ENCODE measurements at places on chromosomes 13 and 19. TPM values are rescaled to one million over a fixed set of nuclear protein-coding genes. Genes with fewer than 3 reads are reported as not detected.

DNA sequence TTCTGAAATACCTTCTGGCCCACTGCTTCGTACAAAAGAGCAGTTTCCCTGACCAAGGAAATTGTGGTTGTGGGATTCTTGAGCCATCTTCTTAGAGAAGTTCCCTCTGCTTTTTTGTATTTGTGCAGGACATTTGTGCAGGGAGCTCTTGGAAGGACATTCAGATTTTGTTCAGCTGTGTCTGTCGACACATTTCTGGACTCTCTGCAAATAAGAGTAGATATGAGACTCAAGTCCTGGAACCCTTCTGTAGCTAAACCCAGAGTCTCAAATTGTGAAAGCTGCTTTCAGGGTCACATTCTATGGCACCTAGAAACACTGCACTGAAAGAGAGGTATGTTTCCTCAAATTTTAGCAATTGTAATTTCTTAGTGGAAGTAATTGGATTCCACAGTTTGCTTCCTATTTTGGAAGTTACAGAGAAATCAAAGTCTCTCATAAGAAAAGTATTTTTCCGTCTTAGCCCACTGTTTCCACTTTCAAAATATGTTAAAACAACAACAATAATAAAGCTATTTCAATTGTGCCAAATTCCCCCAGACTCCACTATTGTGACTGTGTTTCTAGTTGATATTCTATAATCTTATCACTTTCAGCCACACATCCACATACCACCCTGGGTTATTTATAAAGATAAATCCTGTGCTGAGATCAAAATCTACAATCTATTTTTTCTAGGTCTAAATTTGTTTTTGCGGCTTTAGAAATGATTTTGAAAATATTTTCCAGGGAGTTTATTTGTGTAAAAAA is 224.0 kb downstream of the COG6 start:
- no peak for DNase-seq

- no peak for DNase-seq
These were observed 60.7 kb downstream of the DOCK9 start for GRCh38 chr13:98917116-98917515.

DNA sequence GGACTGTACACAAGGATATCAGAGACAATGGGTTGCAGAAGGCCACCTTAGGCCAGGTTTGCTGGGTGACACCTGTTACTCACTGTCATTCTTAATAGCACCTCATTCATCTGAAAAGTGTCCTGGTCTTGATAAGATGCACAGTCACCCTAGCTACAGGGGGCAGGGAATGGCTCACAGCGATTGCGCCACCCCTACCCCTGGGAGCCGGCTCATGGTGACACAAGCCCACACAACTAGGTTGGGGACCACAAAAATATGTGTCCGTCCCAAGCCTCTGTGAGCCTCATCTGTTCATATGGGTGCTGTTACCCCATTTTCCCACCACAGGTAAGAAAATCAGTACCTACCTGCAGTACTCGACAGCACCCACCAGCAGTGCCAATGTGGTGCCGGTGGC is 23.4 kb downstream of the MED26 start:
- no peak for DNase-seq

DNA sequence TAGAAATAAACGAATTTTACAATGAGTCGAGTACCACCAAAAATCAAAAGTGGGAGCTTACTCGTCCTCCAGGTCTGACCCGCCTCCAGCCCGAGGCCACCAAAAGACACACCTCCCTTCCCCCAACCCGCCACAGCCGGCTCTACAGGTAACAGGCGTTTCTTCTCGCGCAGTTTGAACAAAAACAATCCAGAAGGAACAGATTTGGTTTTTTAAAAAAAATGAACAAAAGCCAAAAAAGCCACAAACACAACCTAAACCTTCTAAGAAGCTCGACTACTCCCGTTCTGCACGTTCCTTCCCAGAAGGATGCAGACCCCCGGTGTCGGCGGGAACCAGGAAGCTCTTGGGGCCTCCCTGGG is 671 bp downstream of the ZDHHC20 start:
- DNase-seq = peak; percentile 12

- no peak for DNase-seq
These were observed 9.3 kb downstream of the POU2F2 start for GRCh38 chr19:42122691-42123607.

DNA sequence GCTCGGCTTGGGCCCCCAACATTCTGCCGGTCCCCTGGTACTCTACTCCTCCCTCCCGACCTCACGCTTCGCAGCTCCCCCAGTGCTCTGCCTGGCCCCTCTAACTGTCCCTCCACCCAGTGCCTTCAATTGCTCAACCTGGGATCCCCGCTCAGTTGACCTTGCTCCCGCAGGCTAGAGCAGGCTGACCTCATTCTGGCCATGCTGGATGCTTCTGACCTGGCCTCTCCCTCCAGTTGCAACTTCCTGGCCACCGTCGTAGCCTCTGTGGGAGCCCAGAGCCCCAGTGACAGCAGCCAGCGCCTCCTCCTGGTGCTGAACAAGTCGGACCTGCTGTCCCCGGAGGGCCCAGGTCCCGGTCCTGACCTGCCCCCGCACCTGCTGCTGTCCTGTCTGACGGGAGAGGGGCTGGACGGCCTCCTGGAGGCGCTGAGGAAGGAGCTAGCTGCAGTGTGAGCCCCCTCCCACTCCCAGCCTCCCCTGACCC is 3.6 kb downstream of the GTPBP3 start:
- no peak for DNase-seq

DNA sequence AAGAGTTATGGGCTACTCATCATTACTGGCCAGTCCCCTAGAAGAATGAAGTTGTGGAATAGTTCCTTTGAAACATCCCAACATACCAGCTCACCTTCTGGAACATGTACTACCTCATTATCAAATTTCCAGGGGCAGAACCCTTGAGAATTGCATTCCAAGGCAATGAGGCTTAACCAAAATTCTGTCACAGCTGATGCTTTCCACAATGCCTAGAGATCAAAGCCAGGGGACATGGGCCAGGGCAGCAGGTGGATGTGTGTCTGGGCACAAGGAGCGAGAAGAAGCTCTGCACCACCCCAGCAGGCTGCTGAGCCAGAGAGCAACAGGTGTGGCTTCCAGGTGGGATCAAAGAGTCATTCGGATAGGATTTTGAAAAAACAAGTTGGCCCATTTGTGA is 362.1 kb downstream of the EFNB2 start:
- DNase-seq = no peak

- no peak for DNase-seq
These were observed 115.5 kb downstream of the LACC1 start for GRCh38 chr13:43994999-43995859.

DNA sequence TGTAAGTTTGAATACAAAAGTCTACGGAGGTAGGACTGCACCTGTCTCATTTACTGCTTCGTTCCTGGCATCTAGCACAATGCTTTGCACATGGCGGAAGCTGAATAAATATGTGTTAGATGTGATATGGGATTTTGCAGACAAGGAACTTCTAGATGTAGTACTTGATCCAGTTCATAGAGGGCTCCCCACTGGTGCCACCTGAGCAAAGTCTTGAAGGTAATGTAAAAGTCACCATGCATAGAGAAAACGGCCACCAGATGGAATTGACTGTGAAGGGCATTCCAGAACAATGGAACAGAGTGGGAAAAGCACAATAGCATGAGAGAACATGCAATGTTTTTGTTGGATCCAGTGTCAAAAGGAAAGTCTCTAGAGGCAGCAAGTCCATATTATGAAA is 209.3 kb downstream of the HS6ST3 start:
- no peak for DNase-seq

GRCh38 chr13:77492982-77493381 is 42.5 kb upstream of the SCEL start:
- DNase-seq = no peak

DNA sequence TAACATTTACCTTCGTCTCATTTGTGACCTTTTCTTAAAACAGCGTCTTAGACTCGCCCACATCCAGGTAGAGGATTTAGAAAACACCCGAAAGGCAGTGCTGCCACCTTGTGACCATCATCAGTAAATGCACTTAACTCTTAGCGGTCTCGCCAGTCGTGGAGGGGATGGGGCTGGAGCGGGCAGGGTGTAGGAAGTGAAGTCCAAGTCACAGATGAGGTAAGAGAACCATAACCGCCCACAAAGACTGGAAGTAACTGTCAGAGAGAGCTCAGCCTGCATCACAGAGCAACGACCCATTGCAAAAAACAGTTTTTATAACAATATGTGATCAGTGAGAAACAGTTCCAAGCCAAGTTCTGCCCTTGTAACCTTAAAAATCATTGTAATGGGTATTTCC is 10.7 kb upstream of the CEACAM3 start:
- peak; percentile 49 for DNase-seq

DNA sequence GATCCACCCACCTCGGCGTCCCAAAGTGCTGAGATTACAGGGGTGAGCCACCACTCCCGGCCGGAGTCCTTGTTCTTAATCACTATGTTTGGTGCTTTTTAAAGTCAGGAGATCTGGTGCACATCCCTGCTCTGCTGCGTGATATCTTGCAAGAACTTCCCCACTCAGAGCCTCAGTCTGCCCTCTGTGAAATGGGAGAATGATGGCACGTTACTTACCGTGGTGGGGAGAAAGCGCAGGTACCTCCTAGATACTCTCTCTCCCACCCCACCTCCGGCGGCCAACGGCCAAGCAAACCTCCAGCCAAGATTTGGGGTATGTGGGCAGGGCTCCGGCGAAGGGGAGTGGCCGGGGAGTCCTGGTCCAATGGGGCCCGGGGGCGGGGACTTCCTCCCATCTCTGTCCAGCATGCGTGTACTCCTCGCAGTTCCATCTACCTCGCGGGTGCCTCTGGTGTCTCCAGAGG is at the start of gene RYR1:
RYR1 (plus strand) TSS at position 424 of the 466 bp plus-strand sequence. CDS start 139 bp downstream, outside the sequence.
- peak; percentile 56 for DNase-seq

DNA sequence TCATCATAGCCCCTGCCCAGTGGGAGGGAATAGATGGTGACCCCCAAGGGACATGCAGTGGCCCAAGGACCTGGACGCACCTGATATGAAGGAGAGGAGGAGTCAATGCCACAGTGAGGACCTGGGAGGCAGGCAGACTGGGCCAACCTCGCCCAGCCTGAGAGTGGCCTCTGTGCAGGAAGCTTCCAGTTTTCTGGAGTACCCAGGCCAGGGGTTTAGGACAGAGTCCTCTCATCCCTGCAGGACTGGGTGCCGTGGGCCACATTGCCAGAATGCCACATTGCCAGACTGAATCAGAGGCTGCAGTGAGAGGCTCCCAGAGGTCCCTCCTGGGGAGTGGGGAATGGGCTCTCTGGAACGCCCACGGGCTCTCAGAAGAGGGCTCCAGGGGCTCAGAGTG is 82.9 kb upstream of the VSTM2B start:
- no peak for DNase-seq

- no peak for DNase-seq
These were observed 20.5 kb downstream of the PPP5C start for GRCh38 chr19:46367426-46367825.

GRCh38 chr13:110409581-110409992 is 102.5 kb downstream of the COL4A2 start:
- no peak for DNase-seq

ADGRE3 gene
- not detected for total RNA-seq

SHKBP1 gene
- total RNA-seq = 72.0 TPM

ATP8B3 gene
- 1.5 TPM for total RNA-seq

ZFP36 gene
- total RNA-seq = 4.0 TPM

All from neural crest cell (in vitro differentiated cells).